M059J (cell line): ENCODE measurements at places on chromosomes 1 and 21. TPM values are rescaled to one million over a fixed set of nuclear protein-coding genes. Genes with fewer than 3 reads are reported as not detected.

GRCh38 chr1:218080863-218081262 is 204.2 kb upstream of the RRP15 start:
- no peak for DNase-seq

KCNC4 gene
- total RNA-seq = 0.07 and 0.91 TPM in 2 replicates

DNA sequence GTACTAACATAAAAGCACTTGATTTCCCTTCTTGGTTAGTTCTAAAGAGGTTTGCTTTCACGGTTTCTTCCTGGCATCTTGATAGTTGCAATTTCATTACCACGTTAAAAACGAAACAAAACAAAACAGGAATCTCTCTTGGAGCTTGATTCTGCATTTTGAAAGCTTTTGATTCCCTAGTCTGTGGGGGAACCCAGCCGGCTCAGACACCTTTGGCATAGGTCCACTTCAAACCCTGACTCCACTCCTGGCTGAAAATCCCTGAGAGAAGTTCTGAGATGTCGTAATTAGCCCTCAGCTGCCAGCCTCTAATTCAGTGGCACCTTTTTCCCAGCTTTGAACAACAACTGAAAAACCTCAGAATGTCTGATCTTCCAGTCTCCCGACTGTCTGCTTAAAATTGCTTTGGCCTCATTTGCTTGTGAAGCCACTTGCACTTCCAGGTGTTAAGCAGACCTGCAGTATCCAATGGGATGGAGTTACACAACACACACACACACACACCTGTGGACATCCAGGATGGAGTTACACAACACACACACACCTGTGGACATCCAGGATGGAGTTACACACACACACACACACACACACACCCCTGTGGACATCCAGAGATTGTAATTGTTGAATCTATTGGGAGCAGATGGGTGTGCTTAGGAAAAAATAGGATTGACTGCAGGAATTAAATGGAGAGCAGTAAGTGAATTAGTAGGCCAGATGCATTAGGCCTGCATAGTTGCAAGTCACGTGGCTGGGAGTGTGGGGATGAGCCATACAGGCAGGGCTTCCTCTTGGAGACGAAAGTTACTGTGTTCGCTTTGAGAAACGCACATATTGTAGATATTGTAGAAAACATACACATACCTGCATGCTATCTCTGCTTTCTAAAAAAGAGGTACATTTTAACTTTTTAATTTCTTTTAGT is 285.6 kb upstream of the FMN2 start:
- DNase-seq = no peak

SMCP gene
- total RNA-seq = not detected in 2 replicates

GRCh38 chr1:31297277-31298247 is 730 bp downstream of the ZCCHC17 start:
- DNase-seq = peak; percentile 59

- peak; percentile 34 for DNase-seq
These were observed 56.3 kb upstream of the C1orf87 start for GRCh38 chr1:60129911-60130310.

SLC26A9 gene
- total RNA-seq = 0.07 TPM in 1 of 2 replicates, not detected in the other
